Brain (organoid and tissue), 16 donors: ENCODE measurements at places on chromosomes 4 and X.

GRCh38 chrX:10172877-10173276 lies 16.1 kb downstream of the CLCN4 start:
- DNase-seq, result peak; percentile 70

DNA sequence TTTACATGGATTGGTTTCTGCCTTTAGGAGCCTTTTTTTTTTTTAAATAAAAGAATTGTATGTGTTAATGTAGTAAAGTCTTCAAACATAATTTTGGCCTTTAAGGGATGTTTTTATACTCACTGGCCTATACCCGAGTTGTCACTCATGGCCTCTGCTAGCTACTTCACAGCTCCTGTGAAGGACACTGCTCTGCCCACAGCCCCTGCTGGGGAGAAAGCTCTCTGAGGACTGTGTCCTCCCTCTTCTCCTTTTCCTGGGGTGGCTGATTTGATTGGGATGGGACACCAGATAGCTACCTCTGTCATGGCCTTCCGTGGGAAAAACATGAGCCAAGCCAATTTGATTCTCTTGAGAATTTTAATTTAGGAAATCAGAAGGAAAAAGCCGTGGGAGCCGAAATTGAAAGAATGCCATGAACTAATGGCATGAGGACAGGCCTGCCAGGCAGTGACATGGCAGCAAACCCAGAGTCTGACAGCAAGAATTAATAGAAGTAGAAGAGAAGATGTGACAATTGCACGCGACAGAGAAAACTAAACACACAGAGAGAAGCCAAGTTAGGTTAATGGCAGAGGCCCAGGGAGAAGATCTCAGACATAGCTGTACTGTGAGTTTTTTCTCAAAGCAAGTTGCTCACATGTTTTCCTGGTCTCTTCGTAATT lies 81.4 kb downstream of the ARHGAP10 start:
- peak; percentile 11 for DNase-seq

DNA sequence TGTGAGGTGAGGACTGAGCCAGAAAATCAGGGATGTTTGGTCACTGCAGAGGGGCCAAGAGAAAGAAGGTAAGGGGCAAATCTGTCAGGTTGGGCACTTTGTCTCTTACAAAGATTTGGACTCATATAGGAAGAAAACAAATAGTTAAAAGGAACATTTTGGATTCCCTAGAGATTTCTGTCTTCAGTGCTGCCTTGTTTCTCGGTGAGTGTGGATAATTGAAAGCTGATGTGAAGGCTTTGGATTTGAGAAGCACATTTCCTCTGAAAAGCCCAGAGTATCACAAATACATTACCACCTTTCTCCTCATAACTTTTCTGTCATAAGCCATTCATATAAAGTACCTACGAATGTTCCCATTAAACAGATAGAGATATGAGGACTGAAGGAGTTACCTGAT lies 107.5 kb downstream of the ATG4A start:
- no peak for DNase-seq

DNA sequence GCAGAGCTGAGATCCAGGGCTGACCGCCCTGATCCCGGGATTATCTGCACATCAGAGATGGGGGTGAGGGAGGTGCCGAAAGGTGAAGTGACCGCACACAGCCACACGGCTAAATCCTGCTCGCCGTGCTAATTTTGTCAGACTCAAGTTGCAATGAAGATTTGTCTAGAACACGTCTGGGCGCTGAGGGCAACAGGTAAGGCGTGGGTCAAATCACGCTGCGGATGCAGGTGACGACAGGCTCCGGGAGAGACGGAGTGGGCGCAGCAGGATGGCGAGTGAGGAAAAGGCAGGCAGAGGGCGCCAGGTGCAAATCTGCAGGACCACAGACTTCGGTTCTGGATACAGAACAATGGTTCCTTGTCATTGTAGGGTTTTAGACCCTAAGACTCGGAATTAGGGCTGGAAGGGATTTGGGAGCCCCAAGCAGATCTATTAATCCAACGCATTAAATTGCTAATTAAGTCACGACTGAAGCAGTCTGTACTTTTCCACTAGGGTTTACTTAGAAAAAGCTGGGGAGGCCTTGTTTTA lies 1.9 kb upstream of the TBC1D14 start:
- peak; percentile 46 for DNase-seq

- no peak for DNase-seq
Measured at GRCh38 chrX:53412446-53412845, 10.0 kb downstream of the SMC1A start.

GRCh38 chrX:53050841-53051240 lies 2.3 kb downstream of the GPR173 start:
- no peak for DNase-seq

- no peak for DNase-seq
Measured at GRCh38 chrX:46838486-46838870, 1.6 kb downstream of the RP2 start.

DNA sequence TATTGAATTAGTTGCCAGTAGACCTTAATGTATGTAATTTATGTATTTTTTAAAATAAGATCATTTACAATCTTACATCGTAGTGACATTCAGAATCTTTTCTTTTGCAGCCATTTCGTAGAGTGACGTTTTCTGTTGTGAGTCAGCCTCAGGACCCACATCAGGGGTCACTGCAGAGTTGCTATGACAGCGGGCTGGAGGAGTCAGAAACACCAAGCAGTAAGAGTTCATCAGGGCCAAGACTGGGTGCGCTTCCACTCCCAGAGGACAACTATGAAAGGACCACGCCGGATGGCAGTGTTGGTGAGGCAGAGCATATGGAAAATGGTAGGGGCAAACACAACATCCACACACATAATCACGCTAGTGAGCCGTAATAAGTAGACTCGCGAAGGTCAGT lies 199.9 kb downstream of the PCDH7 start:
- DNase-seq, result no peak

- DNase-seq, result no peak
Measured at GRCh38 chr4:77104791-77105540, 29.2 kb upstream of the CCNI start.

DNA sequence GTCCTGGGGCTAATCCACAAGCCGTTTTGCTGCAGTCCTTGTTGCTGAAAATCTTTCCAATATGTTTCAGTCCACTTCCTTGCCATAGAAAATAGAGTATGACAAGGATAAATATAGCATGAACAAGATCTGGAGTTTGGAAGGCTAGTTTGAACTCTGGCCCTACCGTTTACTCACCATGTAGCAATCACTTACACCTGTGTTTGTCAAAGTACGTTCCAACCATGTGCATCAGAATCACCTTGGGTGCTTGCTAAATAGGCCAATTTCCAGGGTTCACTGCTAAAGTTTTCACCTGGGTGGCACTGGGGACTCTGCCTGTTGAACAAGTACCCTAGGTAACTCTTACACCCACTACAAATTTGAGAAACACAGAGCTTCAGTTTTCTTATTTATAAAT lies 188.9 kb downstream of the ENOX2 start:
- DNase-seq, result no peak

GRCh38 chr4:140809676-140810075 lies 53.5 kb upstream of the TBC1D9 start:
- no peak for DNase-seq

- DNase-seq, result no peak
Measured at GRCh38 chr4:2793586-2794485, 951 bp downstream of the SH3BP2 start.

GRCh38 chr4:5710961-5711478 lies at the start of gene EVC:
TSS of gene EVC (plus strand) at chr4:5711201. CDS start at chr4:5711381, 180 bp downstream.
- DNase-seq, result peak; percentile 59

- DNase-seq, result no peak
Measured at GRCh38 chr4:2830632-2831610, 12.7 kb upstream of the ADD1 start.

- no peak for DNase-seq
Measured at GRCh38 chr4:6341696-6342095, 72.0 kb downstream of the WFS1 start.

DNA sequence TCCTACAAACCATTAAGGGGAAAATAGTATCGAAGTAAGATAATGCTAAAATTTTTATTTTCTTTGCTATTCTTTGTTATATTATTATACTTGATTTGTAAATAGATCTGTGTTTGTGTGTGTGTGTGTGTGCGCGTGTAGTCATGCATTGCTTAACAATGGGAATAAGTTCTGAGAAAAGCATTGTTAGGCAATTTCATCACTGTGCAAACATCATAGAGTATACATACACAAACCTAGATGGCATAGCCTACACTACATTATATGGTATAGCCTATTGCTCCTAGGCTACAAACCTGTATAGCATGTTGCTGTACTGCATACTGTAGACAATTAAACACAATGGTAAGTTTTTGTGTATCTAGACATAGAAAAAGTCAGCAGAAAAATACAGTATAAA lies 17.1 kb downstream of the MTTP start:
- no peak for DNase-seq

- DNase-seq, result no peak
Measured at GRCh38 chr4:115927382-115927781, 814.0 kb upstream of the NDST4 start.

DNA sequence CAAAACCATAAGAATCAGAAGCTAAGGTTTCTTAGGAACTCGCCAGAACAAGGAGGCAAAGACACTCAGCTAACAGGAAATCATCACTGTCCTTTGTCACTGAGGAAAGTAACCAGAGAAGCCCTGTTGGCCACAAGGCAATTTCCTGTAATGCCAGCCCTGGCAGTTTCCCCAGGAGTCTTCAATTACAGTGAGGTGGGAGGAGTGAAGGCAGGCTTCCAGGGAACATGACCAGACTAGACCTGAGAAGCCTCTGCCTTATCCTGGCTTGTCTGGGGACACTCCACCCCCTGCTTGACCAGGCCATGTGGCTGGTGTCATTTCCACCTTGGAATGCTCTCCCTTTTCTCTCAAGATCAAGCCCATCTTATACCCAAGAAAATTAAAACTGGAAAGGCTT lies 125.3 kb downstream of the COL4A6 start:
- peak; percentile 21 for DNase-seq

GRCh38 chr4:122588453-122589238 lies 32.2 kb downstream of the IL21 start:
- no peak for DNase-seq

DNA sequence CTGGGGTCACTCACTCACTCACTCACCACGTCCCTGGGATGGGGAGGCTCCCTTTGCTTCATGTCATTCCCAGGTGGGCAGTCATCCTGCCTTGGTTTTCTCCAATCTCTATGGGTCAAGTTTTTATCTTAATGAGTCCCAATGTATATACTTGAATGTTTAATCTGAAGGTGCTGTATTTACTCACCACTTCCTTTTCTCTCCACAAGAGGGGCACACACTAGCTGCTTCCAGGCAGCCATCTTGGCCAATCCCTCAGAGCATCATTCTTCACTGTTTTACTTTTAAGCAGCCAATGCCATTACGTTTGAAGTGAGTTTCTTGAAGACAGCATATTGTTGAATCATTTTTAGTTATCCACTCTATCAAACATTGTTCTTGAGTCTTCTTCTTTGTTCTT lies 153.4 kb upstream of the ARSJ start:
- no peak for DNase-seq

- no peak for DNase-seq
Measured at GRCh38 chr4:91577864-91578263, 725.9 kb upstream of the GRID2 start.

DNA sequence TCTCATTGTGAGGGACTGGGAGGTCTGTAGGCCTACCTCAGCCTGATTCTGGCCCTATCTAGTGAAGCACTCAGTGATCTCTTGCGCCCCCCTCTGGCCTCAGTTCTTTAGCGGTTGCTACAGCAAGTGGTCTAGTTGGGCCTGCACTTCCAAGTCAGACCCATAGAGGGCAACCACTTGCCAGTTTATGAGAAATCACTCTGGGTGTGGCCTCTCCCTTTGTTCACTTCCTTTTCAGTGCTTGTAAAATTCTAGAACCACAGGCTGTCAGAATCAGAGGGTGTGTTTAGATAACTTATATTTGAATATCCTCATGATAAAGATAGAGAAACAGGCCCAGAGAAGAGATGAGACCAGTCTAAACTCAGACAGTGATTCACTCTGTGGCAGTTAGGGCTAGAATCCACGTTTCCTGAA lies 60.9 kb upstream of the LAS1L start:
- peak; percentile 83 for DNase-seq

- no peak for DNase-seq
Measured at GRCh38 chrX:134679221-134679620, 20.9 kb upstream of the PLAC1 start.

GRCh38 chr4:127204322-127204721 lies 428.4 kb upstream of the INTU start:
- no peak for DNase-seq

- no peak for DNase-seq
Measured at GRCh38 chr4:137446071-137446470, 86.2 kb downstream of the PCDH18 start.
